HS-5 (cell line): ENCODE measurements at places on chromosomes 16 and 17.

- no peak for DNase-seq
Measured at GRCh38 chr16:67184453-67184994, 761 bp upstream of the MATCAP1 start.

- DNase-seq, result no peak
Measured at GRCh38 chr17:55576996-55577586, 65.8 kb upstream of the SMIM36 start.

- no peak for DNase-seq
Measured at GRCh38 chr16:66508248-66508913, 41.5 kb downstream of the TK2 start.

- DNase-seq, result no peak
Measured at GRCh38 chr16:88681084-88681680, 5.1 kb downstream of the SNAI3 start.

- DNase-seq, result no peak
Measured at GRCh38 chr17:74304184-74304583, 21.8 kb upstream of the KIF19 start.

GRCh38 chr16:85420501-85421337 is 192.4 kb upstream of the GSE1 start:
- no peak for DNase-seq

- DNase-seq, result no peak
Measured at GRCh38 chr17:45979137-45979536, 19.9 kb upstream of the STH start.

DNA sequence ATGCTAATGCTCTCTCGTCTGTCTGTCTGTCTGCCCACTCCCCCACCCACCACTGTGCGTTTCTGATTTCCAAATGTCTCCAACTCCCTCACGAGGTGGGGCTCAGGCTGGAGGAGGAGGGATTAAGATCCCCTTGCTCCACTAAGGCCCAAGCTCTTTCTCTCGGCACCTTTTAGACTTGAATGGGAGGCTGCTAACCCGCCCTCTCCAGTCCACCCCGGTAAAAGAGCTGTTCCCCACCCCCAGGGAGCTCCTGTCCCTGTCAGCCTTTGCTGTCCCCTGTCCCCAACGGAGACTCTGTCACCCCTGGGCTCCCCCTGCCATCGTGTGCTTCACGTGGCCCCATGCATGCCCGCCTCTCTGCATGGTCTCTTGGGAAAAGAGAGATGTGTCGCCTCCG is 68.5 kb upstream of the PLCG2 start:
- DNase-seq, result no peak

DNA sequence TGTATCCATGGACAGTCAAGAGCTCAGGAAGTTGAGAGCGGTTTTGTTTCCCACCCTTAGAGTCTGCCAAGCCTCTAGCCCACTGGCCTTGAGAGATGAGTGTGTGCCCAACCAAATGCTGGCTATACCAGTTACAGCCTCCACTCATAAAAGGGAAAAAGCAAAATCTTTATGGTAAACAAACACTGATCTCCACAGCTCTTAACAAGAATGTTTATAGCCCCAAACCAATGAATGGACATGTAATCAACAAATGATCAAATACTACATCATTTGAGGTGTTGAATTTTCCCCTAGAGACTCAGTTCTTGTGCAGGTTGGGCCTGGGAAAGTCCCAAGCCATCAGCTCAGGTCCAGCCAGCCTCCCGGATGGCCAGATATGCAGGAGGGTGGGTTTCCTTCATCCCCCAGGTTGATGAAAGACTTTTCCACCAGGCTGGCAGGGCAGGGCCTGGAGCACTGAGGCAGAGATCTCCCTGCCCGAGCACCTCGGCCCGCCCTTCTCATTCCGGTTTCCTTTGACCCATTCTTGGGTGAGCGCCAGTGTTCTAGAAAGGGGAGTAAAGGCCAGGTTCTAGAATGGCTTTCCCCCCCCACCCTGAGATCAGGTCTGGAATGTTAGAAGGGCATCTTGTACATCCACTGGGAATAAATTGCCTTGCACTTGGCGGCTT is 3.9 kb upstream of the EFTUD2 start:
- no peak for DNase-seq

GRCh38 chr17:74076446-74076845 is 127.0 kb upstream of the RPL38 start:
- no peak for DNase-seq

- no peak for DNase-seq
Measured at GRCh38 chr16:13587181-13587580, 332.8 kb upstream of the ERCC4 start.

GRCh38 chr17:77887464-77888241 is 70.8 kb upstream of the TNRC6C start:
- no peak for DNase-seq

DNA sequence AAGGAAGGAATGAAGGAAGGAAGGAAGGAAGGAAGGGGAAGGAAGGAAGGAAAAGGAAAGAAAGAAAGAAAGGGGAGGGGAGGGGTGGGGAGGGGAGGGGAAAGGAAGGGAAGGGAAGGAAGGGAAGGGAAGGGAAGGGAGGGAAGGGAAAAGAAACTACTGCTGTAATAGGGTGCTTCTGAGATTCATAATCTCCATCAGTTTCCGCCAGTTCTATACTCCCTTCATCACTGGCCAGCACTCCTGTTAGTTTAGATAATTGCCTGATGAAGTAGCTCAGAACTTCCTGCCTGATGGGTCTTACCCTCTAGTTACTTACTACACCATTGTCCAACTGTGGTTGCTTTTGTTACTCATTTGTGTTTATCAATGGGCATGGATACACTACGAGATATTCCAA is 2.0 kb upstream of the KRTAP9-6 start:
- DNase-seq, result no peak

DNA sequence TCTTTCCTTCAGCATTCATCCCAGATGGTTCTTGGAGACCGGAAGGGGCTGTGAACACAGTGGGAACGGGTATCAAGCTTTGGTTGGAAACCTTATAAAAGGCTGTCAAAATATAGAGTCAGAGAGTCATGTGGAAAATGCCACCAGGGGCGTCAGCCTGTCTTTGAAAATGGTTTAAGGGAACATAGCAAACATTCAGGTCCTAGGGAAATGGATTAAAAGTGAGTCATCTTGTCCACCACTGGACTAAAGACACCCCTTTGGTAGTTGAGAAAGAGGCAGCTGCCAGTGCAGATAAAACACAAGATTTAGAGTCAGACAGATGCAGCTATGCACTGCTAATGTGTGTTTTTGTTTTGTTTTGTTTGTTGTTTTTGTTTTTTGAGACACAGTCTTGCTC is 47.8 kb upstream of the BCO1 start:
- no peak for DNase-seq

DNA sequence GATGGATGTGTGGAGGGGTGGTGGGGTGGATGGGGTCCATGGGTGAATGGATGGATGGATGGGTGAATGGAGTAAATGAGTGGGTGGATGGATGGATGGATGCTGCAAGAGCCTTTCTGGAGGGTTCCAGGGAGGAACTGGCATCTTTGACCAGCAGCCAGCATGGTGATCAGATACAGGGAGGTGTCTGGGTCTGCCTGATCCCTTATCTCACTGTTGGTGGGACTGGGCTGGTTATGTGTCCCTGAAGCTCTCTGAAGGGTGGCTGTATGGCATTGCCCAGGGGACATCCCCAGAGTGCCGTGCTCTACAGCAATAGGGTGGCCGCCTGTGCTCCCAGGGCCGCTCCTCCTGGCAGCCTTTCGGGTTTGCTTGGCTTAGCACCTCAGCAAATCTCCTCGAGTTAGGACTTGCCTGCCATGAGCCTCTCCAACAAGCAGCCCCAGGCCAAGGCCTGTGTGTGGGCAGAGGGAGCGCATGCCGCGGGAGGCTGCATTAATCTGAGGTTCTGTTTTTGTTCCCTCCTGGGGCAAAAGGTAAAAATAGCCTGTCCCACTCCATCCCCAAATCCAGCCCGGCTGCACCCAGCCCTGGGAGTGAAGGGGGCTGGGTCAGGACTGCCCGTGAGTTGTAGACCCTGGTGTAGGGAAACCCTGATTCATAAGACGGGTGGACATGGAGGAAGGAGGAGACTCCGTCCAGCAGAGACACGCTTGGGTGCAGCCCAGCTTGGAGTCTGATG is 165.4 kb downstream of the SEC14L1 start:
- no peak for DNase-seq

GRCh38 chr17:40251576-40251975 is 32.5 kb downstream of the WIPF2 start:
- peak; percentile 73 for DNase-seq
